Stimulated activated CD4-positive, alpha-beta T cell treated with anti-CD3 and anti-CD28 coated beads, Interleukin-1b, Interleukin-23, amount 100 ng/mL, for 24 hours (primary cell): ENCODE measurements at places on chromosomes 3 and 15.

DNA sequence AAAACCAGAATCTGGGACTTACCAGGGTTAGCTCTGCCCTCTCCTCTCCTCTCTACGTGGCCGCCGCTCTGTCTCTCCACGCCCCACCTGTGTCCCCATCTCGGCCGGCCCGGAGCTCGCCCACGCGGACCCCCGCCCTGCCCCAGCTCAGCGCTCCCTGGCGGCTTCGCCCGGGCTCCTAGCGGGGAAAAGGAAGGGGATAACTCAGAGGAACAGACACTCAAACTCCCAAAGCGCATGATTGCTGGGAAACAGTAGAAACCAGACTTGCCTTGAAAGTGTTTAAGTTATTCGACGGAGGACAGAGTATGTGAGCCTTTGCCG lies 5.4 kb downstream of the ISL2 start:
- DNase-seq: no peak

GRCh38 chr3:131901686-131902085 lies 133.1 kb downstream of the CPNE4 start:
- DNase-seq: no peak

DNA sequence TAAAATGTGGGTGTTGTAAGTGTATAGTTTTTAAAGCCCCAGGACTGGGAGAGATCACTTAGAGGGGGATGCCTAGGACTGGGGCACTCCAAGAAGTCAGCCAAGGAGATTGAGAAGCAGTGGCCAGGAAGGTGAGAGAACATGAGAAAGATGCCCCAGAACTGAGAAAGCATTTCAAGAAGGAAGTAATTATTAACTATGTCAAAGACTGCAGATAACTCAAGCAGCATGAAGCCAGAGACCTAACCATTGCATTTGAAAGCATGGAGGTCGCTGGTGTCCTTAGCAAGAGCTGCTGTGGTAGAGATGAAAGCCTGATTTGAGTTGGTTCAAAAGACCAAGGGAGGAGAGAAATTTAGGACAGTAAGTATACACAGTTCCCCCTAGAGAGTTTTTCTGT lies 30.6 kb upstream of the SLC2A2 start:
- no peak for DNase-seq

DNA sequence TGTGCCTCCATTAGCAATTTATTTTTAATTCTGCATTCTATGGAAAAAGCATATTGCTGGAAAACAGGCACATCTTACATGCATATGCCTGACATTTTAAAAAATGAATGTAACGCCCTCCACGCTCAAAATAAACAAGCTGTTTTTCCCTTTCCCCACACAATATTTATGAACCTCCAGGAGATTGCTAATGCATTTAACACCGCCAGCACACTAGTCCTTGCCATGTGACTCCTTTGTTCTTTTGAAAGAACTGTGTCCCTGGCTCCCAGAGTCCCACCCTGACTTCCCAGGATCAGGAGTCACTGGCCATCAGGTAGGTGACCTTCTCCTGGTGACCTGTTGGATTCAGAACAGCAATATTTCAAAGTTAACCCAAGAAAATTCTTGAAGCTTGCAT lies 571.2 kb upstream of the CFAP20DC start:
- DNase-seq: no peak

- no peak for DNase-seq
Observed at GRCh38 chr15:89383365-89384175, 48.9 kb upstream of the POLG start.

DNA sequence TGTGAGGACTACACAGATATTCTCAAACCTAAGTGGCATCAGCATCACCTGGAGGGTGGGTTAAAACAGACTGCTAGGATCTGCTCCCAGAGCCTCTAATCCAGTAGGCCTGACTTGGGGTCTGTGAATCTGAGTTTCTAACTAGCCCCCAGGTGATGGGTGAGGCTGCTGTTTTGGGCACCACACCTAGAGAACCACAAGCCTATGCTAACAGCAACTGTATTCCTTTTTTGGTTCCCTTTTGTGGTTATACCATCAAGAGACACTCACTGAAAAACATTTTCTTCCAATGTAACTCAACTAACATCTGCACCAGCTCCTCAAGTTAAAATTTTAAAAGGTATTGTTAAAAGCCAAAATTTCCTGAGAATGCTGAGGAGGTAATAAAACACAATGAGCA lies 16.0 kb downstream of the WDR82 start:
- no peak for DNase-seq

GRCh38 chr3:33547101-33547500 lies 106.9 kb upstream of the UBP1 start:
- no peak for DNase-seq

GRCh38 chr3:128242818-128243601 lies 89.7 kb downstream of the EEFSEC start:
- DNase-seq: no peak

DNA sequence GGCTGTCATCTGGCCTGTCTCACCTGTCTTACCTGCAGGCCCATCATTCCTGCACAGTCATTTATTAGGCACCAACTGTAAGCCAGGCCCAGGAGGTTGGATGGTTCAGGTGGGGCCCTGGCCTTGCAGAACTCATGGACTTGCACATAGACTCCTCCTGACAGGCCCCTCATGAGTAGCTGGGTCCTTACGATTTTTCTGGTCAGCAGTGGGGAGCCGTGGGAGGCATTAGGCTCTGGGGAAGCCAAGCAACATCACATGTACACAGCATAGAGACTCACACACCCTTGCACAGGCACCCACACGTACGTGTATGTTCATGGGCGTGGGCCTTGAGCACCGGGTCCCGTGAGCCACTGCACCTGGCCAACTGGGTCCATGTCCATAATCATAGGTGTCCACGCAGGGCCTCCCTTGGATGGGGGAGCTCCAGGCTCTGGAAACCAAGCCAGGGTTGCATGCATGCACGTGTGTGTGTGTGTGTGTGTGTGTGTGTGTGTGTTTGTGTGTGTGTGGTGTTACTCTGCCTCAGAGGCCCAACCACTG lies 20.3 kb downstream of the CISH start:
- no peak for DNase-seq

DNA sequence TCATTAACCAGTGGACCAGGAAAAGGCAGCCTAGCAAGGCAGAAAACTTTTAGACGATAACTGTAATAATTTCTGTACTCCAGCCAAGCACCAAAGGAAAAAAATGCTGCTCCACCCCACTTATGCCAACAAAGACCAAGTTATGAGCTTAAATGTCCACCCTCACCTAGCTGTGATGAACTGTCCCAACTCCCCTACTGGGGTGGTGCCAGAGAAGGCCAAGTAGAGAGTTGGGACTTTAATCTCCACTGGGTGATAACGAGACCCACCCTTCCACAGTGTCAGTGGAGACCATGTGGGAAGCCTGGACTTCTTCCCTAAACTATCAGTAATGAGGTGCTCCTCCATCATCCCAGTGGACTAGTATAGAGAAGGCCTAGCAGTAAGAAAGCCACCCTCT lies 33.8 kb upstream of the COPB2 start:
- DNase-seq: no peak

DNA sequence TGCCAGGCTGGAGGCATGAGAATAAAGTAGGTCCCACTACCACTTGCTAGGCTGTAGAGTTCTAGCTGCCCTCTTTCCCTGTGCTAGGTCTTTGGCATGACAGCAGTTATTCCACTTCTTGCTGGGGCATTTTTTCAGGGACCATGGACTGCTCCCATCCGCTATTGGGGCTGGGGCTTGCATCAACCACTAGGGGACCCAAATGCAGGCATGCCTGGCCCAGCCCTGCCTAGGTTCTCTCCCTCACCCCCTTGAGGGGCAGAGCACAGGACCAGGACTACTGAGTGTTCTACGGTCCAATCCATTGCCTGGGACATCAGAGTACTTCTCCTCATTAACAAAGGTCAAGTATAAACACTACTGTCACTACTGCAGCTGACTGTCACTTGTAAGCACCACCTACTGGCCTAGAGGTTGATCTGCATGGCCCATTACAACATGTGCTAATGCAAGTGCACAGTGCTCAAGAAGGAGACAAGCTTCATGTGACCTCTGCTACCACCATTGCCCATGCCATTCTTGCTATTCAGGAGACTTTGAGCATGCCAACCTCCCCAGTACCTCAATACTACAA lies 270.5 kb downstream of the MBNL1 start:
- no peak for DNase-seq

DNA sequence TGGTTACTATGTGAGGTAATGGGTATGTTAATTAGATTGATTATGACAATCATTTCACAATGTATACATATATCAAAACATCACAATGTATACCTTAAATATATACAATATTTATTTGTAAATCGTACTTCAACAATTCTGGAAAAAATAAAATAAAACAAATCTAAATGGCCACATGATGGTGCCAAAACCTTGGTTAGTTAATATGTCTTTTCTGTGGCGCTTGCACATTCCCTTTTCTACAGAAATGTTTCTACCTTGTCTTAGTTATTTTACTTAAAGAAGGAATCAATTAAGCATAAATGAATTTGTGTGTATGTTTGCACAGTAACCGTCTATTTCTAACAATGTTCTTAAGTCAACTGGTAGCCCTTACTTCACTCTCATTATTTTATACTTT lies 53.4 kb downstream of the OXSM start:
- no peak for DNase-seq

DNA sequence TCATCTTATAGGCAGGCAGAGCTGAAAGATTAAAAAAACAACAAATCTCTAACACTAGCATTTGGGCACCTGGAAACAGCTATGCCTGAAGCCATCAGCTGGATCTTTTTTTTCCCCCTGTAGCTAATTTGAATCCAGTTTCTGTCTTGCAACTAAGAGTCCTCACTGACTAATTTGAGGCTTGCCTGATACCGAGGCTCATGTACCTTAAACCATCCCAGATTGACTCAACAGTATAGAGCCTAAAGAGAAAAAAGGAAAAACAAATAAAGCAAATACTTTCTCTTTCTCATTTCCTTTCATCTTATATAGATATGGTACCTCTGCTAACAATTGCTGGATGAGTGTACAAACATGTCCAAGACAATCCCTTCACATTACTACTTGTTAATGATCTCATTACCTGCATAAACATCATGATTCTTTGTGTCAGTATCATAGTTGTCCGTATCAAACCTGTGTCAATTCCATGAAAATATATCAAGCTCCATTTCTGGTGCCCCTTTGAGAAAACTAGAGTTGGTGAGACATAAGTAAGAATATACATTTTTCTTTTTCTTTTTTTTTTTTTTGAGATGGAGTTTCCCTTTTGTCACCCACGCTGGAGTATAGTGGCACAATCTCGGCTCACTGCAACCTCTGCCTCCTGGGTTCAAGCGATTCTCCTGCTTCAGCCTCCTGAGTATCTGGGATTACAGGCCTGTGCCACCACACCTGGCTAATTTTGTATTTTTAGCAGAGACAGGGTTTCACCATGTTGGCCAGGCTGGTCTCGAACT lies 43.1 kb downstream of the BHLHE40 start:
- no peak for DNase-seq

DNA sequence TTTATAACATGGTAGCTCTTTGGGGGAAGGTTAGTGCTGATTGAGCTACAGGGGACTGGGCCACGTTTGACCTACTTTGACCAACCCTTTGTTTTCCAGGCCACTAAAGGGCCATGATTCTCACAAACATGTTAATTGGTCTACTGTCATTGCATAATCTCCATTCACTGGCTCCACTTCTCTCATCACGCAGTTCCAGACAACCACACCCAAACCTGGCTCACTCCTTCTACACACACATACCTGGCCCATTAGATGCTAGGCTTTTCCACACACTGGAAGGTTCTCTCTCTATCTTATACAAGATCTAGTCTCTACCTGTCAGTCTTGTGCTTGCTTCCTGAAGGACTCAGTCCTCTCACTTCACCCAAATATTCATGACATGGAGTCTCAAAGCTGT lies 15.9 kb downstream of the TGM5 start:
- DNase-seq: no peak
